ENCODE measurements at places on chromosomes 13 and 19.

DNA sequence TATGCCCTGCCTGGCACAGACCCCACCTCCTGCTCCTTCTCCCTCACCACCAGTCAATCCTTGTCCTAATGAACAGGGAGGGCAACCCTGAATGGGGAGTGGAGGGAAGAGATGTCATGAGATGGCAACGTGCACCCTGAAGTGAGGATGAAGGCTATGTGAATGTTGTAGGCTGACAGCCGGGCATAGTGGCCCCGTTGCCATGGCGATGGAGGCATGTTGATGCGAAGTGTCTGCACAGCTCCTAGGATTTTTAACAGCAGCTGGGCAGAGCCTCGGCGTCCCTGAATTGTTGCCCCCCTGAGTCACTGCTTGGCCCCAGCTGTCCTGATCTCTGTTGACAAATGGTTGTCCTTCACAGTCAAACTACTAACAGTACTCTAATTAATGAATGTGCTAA is 4.8 kb upstream of the ALOX5AP start:
- no peak for DNase-seq

DNA sequence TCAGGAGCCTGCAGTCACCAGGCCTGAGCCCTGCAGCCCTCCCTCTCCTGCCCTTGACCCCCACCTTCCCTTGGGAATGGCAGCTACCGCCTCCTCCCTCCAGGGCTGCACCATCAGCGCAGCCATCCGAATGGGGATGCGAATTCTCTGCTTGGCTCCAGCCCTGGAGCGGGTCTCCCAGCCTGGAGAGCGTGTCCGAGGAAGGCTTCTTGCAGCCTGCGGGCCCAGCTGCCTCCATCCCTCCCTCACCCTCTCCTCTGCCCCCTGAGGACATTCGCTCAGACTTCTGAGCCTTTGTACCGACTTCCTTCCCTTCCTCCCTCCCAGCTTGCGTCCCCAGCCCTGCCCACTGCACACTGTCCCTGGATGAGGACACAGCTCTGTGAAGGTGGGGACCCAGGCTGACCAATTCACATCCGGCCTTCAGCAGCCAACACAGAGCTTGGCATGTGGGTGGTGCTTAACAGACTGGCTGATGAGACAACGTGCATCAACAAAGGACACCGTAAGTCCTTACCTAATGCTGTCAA is 6.0 kb upstream of the NKPD1 start:
- DNase-seq = no peak

DNA sequence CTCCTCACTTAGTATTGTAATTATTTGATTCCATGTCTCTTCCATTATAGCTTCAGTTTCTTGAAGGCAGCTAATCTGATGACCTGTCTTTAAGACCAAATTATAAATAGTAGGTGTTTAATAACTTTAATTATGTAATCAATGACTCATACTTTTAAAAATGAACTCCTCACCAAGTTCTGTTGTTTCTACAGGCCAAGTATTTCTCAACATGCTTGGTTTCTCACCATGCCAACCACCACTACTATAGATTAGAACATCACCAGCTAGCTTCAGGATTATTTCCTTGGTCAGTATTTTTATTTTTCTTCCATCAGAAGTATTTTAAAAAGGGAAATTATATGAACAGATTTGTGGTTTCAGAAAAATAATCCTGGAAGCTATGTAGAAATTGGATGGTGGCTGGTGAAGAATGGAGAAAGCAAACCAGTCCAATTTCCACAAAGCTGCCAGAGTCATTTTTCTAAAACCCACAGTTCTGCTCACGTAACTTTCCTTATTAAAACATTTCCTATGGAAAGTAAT is 237.7 kb upstream of the DACH1 start:
- DNase-seq = no peak

GRCh38 chr13:30998136-30999088 is 66.0 kb downstream of the TEX26 start:
- peak; percentile 24 for DNase-seq

DNA sequence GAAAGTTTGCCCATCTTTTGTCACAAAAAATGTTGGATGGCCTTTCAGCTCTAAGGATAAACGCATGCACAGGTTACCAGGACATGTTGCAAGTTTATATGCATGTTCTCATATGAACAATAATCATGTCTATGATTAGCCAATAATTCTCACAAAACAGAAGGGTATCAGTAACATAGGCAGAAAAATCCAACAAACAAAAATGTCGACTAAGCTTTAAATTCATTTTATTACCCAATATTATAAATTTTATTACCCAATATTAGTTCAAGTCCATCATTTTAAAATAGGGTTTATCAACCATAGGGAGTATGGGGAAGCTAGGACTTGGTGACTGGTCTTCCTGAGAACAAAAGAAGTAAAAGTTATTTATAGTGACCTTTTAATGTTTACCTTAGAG is 93.1 kb downstream of the ENOX1 start:
- no peak for DNase-seq

GRCh38 chr13:51590971-51591627 is 6.8 kb downstream of the WDFY2 start:
- DNase-seq = no peak

GRCh38 chr13:49497272-49497671 is 1.5 kb downstream of the PHF11 start:
- no peak for DNase-seq

DNA sequence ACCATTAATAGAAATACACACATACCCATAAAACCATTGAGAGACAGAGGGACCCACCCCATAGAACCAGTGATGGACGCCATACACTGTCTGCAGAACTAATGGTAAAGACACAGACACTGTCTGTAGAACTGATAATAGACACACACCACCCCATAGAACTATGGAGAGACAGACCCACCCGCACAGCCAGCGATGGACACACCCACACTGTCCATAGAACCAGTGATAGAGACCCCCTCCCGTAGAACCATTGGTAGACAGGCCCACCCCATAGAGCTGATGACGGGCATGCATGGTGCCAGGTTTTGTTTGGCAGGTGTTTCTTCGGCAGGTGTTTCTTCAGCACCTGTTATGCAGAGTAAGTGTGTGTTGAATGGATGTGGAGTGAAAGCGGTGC is 88.3 kb upstream of the TEX29 start:
- DNase-seq = no peak

DNA sequence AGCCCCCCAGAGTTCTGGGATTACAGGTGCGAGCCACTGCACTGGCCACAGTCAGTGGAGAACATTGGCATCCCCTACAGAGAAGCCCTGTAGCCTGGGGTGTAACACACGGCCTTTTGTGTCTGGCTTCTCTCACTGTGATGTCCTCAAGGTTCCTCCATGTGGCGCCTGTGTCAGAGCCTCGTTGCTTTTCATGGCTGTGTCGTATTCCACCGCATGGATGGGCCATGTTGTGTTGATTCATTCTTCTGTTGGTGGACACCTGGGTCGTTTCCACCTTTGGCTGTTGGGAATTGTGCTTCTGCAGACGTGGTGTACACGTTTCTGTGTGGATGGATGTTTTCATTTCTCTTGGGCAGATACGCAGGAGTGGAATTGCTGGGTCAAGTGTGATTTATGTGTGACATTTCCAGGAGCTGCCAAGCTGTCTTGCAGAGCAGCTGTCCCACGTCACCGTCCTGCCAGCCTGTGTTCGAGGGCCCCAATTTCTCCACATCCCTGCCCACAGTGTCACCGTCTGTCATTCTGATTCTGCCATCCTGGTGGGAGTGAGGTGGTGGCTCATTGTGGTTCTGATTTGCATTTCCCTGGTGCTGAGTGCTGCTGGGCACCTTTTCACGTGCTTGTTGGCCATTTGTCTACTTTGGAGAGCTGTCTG is 59.4 kb downstream of the KDM4B start:
- no peak for DNase-seq

DNA sequence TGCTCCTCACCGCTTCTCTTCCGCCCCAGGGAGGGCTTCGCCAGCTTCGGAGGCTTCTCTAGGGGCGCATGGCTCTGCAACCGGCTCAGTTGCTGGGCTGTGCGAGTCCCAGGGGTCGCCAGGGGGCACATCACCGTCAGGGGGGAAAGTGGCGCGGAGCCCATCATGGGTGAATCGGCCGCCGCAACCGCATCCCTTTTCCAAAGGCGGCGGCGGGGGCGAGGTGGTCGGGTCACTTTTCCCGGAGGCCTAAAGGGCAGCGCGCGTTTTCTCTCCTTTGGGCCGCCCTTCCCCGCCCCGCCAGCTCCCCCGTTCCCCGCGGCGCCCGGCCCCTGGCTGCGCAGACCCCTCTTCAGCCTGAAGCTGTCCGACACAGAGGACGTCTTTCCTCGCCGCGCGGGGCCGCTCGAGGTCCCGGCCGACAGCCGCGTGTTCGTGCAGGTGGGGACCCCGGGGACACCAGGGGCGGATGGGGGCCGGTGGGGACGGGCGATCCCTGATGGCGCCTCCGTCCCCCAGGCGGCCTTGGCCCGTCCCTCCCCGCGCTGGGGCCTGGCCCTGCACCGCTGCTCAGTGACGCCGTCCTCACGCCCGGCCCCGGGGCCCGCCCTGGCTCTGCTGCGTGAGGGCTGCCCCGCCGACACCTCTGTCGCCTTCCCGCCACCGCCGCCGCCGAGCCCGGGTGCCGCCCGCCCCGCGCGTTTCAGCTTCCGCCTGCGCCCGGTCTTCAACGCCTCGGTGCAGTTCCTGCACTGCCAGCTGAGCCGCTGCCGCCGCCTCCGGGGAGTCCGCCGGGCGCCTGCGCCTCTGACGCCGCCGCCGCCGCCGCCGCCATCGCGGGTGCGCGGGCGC is 1.7 kb downstream of the TGFBR3L start:
- no peak for DNase-seq

GRCh38 chr19:28135825-28136224 is 1077.1 kb downstream of the UQCRFS1 start:
- DNase-seq = no peak

GRCh38 chr13:111171629-111172028 is 56.5 kb downstream of the ARHGEF7 start:
- no peak for DNase-seq

GRCh38 chr19:17447704-17448130 is 751 bp downstream of the TMEM221 start:
- DNase-seq = no peak

GRCh38 chr13:28316129-28316528 is 177.8 kb downstream of the PAN3 start:
- no peak for DNase-seq

GRCh38 chr19:46350758-46351159 is 3.9 kb downstream of the PPP5C start:
- no peak for DNase-seq

DNA sequence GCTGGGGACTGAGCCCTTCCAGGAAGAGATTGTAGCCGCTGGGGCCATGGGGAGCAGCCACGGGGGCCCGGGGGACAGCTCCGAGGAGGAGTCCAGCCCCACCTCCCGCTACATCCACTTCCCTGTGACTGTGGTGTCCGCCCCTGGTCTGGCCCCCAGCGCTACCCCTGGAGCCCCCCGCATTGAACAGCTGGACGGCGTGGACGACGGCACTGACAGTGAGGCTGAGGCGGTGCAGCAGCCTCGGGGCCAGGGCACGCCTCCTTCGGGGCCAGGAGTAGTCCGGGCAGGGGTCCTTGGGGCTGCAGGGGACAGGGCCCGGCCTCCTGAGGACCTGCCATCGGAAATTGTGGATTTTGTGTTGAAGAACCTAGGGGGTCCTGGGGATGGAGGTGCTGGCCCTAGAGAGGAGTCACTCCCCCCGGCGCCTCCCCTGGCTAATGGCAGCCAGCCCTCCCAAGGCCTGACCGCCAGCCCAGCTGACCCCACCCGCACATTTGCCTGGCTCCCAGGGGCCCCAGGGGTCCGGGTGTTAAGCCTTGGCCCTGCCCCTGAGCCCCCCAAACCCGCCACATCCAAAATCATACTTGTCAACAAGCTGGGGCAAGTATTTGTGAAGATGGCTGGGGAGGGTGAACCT is 9.6 kb downstream of the IGFLR1 start:
- DNase-seq = no peak

GRCh38 chr13:95275322-95276036 is 25.8 kb downstream of the ABCC4 start:
- DNase-seq = no peak

GRCh38 chr13:42345367-42345766 is 73.4 kb downstream of the AKAP11 start:
- DNase-seq = no peak

- peak; percentile 5 for DNase-seq
Measured at GRCh38 chr13:87274209-87274819, 396.9 kb upstream of the SLITRK5 start.

DNA sequence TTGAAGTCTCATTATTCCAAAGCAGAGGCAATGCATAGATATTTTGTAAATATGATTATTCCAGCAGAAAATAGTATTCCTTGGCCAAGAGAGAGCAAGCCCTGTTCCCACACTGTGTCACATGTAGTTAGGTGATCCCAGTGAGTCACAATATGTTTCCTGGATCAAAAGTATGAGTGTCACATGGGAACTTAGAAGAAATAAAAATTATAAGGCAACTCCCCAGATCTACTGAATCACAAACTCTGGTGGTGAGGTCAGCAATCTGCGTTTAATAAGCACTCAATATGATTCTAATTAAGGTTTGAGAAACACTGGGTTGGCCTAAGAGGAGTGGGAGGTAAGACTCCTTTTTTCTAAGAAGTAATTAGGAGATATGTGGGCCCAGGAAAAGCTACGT is 1504.5 kb upstream of the PCDH20 start:
- no peak for DNase-seq

DNA sequence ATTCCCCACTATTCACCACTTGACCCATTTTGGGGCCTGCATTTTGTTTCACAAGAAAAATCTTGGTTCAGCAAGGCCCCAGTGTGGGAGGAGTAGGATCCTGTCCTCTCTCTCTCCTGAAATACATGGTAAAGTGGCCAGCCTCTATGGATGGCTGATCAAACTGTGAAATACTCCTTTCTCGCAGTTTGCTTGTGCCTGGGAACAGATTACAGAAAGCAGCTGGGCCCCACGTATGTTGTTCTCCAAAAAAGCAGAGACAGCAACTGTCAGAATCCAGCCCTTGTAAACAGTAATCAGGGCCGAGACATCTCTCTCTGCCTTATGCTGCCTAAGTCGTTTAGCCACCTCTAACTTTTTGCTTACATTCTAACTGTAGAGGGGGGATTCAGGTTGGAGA is 61.0 kb upstream of the RAP2A start:
- no peak for DNase-seq

GRCh38 chr19:17244618-17245534 is 843 bp downstream of the NR2F6 start:
- no peak for DNase-seq

DNA sequence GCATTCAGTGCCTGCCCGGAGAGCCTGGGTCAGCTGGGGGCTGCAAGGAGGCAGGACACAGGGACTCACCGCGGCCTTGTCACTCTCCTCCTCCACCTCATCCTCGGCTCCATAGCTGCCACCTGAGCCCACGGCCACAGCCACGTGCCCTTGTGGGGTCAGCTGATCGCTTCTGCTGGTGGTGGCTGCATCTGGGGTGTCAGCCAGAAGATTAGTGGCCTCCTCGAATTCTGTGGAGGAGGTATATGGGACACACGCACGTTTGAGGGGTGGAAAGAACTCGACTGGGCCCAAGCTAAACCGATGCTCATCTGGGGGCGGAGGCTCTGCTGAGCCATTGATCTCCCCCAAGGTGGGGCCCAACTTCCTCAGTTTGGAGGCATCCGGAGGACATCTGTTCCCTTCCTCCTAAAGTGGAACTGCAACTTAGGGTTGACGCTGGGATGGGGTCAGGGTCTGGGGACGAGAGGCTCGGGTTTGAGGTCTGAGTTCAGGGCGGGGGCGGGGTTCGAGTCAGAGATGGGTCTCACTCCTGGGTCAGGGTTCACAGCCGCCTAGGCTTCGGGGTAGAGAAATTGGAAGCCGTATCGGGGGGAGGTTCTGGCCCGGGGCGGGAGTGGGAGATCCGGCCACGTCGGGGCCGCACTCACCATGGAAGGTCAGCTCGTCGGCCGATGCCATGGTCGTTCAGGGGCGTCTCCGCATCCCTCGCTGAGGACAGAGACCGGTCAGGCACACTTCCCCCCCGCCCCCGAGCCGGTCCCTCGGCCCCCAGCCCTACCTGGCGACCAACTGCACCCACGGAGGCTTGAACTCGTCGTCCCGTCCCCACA is 493 bp downstream of the YIPF2 start:
- no peak for DNase-seq
